ENCODE measurements at places on chromosomes 11 and 22.
A peak's percentile ranks its signal among the peaks of the same experiment; 100 is the strongest.

- no peak for DNase-seq
These were observed 1.7 kb downstream of the AMOTL1 start for GRCh38 chr11:94769880-94770279.

DNA sequence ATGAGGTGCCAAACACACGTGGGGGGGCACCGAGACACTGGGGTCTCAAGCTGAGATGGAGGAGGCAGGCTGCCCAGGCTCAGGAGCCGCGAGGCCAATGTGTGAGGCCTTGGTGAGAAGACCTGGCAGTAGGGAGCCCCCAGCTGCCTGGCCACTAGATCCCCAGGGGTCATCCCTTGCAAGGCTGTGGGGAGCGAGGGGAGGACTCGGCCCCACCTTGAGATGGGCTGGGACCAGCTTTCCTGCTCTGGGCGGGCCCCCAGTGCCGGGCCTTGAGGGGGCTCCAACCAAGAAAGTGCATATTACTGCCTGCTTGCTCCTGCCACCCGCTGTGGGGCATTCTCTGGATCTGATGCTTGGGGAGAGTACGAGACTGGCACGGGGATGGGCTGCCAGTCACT, 107.0 kb downstream of the CTTN start:
- DNase-seq, result no peak

- no peak for DNase-seq
These were observed 213.3 kb downstream of the MN1 start for GRCh38 chr22:27588268-27588667.

DNA sequence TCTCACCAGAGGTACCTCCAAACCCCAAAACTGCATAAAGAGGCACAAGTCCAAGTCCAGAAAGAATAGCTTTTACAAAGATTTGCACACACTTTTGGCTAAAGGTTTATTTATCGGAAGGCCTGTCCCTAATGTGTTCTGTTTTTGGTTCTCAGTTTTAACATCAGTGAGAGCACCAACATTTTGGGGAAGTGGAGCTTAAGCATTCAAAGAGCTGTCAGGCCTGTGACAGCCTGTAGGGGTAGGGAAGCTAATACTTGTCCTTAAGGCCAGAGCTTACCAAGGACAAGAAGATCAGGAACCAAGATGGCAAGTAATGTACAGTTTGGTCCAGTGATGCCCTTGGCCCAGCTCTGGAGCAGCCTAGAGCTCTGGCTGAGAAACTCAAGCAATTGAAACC, 38.9 kb upstream of the SCUBE2 start:
- no peak for DNase-seq

GRCh38 chr11:23233075-23233474, 372.8 kb upstream of the CCDC179 start:
- DNase-seq, result no peak

GRCh38 chr11:12007769-12008737, at the start of gene DKK3:
DKK3 (minus strand) TSS chr11:12008626; CDS start chr11:12008582, 44 bp downstream.
- DNase-seq, result no peak

GRCh38 chr11:86176165-86176884, 68.2 kb upstream of the EED start:
- DNase-seq, result no peak

- peak; percentile 26 for DNase-seq
These were observed 124.2 kb downstream of the KCNQ1OT1 start for GRCh38 chr11:2575591-2576051.

DNA sequence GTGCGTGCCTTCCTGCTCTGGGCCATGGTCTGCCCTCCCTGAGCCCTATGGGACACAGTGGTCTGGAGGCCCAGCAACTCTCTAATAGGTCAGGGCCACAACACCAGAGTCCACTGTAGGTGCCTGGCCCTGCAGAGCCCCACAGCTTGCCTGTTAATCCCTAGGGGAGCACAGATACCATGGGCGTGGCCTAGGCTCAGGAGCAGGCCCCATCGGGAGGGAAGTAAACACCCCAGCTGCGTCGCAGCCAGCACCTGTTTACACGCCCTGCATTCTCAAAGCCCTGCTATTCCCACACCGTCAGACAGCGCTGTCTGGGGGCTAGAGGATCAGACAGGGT, 2.5 kb downstream of the KCTD17 start:
- no peak for DNase-seq

- DNase-seq, result no peak
These were observed 82.3 kb downstream of the TRIM29 start for GRCh38 chr11:120055646-120056045.

DNA sequence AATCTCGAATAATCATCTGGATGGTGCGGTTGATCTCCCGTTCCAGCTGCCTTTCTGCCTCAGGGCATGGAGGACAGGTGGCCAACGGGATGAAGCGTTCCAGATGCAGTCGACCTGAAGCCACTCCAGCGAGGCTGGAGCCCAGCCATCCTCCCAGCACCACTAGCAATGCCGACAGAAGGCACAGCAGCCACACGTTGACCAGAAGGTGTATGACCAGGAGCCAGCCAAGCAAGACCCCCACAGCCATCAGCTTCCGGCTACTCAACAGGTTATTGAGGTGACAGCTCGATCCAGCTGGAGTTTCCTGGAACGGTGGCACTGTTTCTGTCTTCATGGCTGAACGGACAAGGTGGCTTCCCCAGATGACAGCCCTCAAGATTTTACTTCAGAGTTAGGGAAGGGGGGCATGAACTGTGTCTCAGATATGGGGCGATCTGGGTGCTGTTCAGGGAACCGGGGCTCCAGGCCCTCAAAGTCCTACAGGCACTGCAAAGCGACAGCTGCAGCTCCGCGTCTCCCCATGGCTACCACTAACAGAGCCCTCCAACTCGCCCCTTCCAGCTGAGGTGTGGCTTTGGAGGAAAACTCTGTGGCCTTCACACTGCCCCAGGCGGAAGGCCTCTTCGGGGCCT, 559 bp downstream of the SNX19 start:
- no peak for DNase-seq

DNA sequence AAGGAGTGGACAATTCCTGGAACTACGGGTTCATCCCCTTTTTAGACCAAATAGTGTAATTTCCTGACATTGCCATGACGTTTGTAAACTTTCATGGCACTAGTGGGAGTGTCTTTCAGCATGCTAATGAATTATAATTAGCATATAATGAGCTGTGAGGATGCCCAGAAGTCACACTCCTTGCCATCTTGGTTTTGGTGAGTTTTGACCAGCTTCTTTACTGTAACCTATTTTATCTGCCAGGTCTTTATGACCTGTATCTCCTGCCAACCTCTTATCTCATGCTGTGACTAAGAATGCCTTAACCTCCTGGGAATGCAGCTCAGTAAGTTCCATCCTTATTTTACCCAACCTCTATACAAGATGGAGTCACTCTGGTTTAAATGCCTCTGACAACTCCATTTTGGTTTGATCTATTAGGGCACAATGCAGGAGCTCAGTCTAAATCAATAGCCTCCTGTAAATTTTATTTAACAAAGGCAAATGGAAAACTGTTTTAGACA, 20.7 kb downstream of the OR10A6 start:
- DNase-seq, result no peak

DNA sequence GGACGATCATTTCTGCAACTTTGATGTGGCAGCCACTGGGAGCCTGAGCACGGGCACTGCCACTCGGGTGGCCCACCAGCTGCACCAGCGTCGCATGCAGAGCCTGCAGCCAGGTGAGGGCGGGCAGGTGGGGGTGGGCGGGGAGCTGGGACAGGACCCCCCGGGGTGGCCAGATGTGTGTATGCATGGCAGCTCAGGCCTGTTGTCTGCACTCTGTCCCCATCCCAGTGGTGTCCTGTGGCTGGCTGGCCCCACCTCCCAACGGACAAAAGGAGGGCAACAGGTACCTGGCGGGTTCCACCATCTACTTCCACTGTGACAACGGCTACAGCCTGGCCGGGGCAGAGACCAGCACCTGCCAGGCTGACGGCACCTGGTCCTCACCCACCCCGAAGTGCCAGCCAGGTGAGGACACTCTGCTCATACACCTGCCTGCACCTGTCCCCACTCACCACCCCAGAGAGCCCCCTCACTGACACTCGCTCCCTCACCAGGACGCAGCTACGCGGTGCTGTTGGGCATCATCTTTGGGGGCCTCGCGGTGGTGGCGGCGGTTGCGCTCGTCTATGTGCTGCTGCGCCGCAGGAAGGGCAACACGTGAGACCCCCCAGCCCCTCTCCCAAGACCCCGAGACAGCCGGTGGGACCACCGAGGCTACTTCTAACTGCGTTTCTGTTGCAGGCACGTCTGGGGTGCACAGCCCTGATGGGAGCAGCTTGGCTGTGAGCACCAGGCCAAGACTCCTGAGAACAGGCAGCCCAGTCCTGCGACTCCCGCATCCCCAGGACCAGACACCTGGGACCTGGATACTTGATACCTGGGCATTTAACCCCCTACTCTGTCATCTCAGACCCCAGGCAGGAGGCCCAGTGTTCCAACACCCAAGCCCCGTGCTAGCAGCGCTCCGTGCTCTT, 6.7 kb downstream of the SUSD2 start:
- no peak for DNase-seq

GRCh38 chr22:44089717-44090570, 65.8 kb downstream of the PARVB start:
- no peak for DNase-seq

GRCh38 chr22:47279746-47280145, 517.3 kb downstream of the TBC1D22A start:
- DNase-seq, result no peak

GRCh38 chr11:61138935-61139334, 22.3 kb downstream of the VPS37C start:
- no peak for DNase-seq

DNA sequence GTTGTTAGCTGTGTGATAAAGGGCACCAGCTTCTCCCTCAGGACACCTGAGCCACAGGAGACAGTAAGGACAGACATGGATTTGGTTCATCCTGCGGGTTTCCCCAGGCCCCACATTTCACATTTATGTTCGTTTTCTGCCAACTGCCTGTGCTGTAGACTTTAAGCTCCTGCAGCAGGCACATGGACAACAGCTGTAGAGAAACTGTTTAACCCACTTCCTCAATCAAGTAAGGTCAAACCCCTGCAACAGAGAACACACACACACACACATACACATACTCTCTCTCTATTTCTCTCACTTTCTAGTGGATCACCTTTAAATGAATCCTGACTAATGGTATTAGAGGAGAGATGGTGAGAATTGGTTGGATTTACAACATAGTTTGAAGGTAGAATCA, 90.7 kb downstream of the C11orf87 start:
- no peak for DNase-seq

- no peak for DNase-seq
These were observed 328.1 kb upstream of the PITPNB start for GRCh38 chr22:28247136-28247535.

- no peak for DNase-seq
These were observed 29.6 kb upstream of the CCDC134 start for GRCh38 chr22:41770715-41771468.

DNA sequence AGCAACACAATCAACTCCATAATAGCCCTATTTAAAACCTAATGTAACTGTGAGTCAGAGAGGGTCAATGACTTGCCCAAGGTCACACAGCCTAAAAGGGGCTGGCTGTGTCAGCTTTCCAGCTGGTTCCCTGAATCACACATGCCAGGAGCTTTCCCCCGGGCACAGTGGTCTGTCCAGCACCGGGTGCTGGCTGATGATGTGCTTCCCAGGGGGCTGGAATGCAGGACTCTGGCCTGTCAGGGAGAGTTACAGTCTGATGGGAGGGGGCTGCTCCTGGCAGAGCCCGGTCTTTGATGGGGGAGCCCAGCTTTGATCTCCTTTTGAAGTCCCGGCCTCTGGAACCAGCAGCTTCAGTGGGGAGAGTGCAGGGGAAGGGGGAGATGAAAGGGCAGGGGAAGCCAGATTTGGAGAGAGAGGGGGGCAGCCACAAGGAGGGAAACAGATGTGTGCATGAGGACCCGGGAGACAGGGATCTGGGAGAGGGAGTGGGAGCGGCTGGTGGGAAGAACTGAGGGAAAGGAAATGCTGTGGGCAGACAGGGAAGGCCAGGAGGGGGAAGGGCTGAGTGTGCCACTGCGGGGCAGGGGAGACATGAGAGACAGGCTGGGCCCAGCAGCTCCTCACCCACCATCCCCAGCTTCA, 102.7 kb downstream of the NECTIN1 start:
- DNase-seq, result no peak

DNA sequence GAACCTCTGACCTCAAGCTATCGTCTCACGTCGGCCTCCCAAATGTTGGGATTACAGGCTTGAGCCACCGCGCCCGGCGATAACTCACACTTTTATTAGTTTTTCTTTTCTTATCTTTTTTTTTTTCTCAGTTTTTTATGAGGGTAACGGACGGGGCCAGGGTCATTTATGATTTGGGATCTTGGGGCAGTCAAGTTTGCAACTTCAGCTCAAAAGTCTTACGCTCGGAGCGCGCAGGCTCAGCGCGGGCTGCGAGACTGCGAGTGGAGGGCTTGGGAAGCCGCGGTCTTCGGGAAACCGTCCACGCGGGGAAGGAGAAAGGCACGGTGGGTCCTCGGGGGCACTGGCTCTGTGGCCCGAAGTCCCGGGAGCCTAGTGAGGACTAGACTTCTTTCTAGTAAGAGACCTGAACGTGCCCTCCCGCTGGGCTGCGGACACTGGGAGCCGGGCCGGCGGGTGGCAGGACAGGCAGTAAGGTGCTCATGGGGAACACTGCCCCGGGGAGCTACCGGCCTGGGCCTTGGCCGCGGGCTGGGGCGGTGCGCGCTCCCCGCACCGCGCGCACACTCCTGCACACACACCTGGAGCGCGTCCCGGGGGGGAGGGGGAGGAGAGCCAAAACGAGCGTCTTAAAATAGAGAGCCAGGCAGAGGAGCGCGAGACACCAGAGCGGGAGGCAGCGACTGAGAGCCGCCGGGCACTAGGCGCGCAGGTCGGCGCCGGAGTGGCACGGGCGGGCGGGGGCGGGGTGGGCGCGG, 476 bp upstream of the BARX2 start:
- no peak for DNase-seq

DNA sequence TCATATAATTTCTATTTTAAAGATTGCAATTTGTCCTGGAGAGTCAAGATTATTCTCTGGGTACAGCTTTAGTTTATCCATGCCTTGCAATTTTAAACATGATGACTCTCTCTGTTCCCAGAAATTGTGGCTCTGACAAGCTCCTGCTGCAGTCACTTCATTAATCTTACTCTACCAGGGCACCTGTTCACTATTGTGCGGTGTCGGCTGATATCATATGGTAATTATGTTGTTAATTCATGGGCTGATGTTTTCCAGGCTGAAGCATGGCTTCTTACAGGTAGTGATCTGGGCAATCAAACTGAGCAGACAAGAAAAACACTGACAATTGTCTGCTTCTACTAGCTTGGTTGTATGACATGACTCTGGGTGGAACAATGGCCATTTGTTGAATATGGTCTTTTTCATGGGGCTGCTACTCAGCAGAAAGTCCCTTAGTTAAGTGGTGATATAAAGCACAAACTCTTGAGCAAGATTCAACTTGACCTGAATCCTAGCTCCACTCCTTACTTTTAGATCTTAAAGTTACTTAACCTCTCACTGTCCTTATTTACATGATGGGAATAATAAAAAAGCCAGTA, 230.7 kb downstream of the FAT3 start:
- DNase-seq, result no peak
